ENCODE measurements at places on chromosomes 2 and 18.
A peak's percentile ranks its signal among the peaks of the same experiment; 100 is the strongest.

GRCh38 chr2:212723226-212723625, 184.6 kb upstream of the ERBB4 start:
- DNase-seq: peak; percentile 60

DNA sequence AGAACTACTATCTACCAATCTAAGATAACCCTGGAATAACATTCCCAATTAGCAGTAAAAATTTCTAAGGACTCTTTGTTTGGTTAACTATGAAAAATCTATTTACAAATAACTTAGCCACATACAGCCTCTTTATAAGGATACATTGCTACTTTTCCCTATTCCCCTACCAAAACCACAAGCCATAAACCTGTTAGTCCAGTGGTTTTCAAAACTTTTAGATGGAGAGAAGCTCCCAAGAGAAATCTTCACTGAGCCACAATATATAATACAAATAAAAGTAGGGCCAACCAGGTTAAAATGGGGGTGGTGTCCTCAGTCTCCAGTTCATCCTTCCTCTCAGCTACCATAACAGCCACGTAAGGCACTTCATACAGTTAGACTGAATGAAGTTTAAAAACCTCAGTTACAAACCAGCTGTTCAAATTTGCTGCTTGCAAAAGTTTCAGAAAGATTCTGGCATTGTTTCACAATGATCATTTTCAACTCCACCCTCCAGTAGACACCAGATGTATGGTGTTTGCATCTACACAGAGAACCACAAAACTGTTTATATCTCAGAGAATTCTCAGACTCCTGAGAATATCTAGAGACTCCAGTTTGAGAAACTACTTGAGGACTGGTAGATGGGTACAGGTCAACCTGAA, 26.0 kb downstream of the SOS1 start:
- DNase-seq: no peak

GRCh38 chr2:208929139-208929864, 494.5 kb upstream of the MAP2 start:
- DNase-seq: no peak

GRCh38 chr18:48194591-48195181, 214.5 kb downstream of the ZBTB7C start:
- no peak for DNase-seq

- DNase-seq: no peak
These were observed 132.4 kb downstream of the ZAP70 start for GRCh38 chr2:97845818-97846217.

DNA sequence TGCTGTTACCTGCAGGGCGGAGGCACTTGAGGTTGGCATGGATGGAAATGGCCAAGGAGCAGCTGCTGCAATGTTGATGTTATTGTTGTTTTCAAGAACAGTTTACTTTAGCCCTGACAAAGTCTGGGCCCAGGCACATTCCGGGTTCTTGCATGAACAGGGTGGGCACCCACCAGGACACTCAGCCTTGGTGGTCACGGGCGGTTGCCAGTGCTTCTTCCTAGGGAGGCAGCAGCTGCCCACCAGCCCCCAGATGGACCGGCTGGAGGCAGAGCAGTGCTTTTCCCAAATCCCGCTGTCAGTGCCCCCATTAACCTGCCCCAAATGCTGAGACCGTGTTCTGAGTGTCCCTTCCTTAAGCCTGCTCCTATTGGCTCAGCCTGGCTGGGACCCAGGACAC, 38.5 kb upstream of the B3GNT7 start:
- DNase-seq: no peak

DNA sequence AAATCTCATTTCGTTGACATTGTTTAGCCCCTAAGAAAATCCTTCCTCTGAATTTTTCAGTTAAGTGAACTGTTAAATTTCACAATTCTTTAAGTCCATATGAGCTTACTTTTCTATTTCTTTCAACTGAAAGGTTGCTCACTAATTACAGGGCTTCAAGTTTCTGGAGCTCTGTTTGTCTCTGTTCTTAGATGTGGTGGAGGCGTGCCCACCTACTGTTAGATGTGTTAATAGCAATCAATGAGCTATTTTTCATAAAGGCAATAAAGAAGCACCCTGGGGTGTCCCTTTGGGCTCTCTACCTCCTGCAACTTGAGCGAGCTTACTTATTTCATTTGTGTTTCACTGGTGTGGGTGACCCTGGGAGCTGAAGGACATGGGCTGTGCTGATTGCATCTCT, 25.0 kb downstream of the CREG2 start:
- DNase-seq: no peak

- no peak for DNase-seq
These were observed 84.1 kb upstream of the ACKR3 start for GRCh38 chr2:236485519-236485918.

GRCh38 chr2:17634997-17635396, 94.5 kb downstream of the VSNL1 start:
- no peak for DNase-seq
